ENCODE measurements at places on chromosomes 7 and 10. TPM values are rescaled to one million over a fixed set of nuclear protein-coding genes. Genes with fewer than 3 reads are reported as not detected.

The CDK13 gene
- 34.1 TPM for total RNA-seq

The CAMK2B gene
- total RNA-seq: not detected

The HOGA1 gene
- not detected for total RNA-seq

The COBL gene
- total RNA-seq: 3.0 TPM

The ECHDC3 gene
- total RNA-seq: 10.8 TPM

The EN2 gene
- not detected for total RNA-seq

The GIMAP8 gene
- total RNA-seq: 0.07 TPM

The VGF gene
- total RNA-seq: 0.14 TPM

The EPDR1 gene
- total RNA-seq: 3.9 TPM

The SH3PXD2A gene
- total RNA-seq: 17.2 TPM

The FZD1 gene
- total RNA-seq: 9.2 TPM

The FAM25A gene
- total RNA-seq: 20.3 TPM

The LRRC17 gene
- total RNA-seq: 2.0 TPM

The LIPN gene
- 0.93 TPM for total RNA-seq

The EGR2 gene
- total RNA-seq: 0.28 TPM

The ENTPD1 gene
- total RNA-seq: not detected

The SYT15 gene
- total RNA-seq: not detected

The TDRD1 gene
- total RNA-seq: 0.28 TPM

The RSPH10B gene
- not detected for total RNA-seq

The EPO gene
- total RNA-seq: not detected

All from airway epithelial cell (primary cell).